ENCODE measurements at places on chromosomes 13 and 19.

DNA sequence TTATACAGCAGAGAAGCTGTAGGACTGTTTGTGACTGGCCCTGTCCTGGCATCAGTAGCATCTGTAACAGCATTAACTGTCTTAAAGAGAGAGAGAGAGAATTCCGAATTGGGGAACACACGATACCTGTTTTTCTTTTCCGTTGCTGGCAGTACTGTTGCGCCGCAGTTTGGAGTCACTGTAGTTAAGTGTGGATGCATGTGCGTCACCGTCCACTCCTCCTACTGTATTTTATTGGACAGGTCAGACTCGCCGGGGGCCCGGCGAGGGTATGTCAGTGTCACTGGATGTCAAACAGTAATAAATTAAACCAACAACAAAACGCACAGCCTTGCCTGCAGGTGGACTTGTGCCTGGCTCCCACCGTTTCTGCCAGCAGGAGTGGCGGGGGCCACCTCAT, 27.3 kb upstream of the LDLR start:
- no peak for DNase-seq

GRCh38 chr13:19817106-19817505, 34.4 kb upstream of the PSPC1 start:
- DNase-seq = no peak

GRCh38 chr13:100495455-100495854, 93.1 kb downstream of the GGACT start:
- no peak for DNase-seq

- DNase-seq = no peak
These were observed 574 bp downstream of the CYP2S1 start for GRCh38 chr19:41193430-41194156.

DNA sequence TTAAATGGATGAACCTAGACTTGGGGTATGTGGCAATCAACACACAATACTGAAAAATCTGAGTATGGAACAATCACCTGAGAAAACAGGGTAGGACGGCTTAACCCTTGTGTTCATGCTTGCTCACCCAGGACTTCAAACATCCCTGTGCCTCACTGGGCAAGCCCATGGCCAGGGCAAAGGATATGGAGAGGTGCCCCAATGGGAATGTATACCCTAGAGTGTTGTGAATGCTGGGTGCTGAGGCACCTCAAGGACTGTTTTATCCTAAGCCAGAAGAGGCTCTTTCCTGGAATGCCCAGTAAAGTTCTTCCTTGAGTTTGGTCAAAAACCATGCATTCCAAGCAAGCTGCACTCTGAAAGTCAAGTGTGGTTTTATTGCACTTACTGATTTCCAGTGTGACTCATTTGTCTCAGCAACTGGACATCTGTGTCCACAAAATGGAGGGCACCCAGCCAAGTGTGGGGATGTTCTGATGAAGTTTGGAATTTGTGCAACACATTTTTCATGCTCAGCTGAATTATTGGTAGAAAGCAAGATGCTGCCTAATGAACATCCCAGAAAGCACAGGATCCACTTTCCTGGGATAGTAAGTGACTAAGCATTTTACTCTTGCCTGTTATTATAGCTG, 531.3 kb downstream of the RFC3 start:
- peak; percentile 99 for DNase-seq

GRCh38 chr13:42876887-42877545, 95.6 kb downstream of the FAM216B start:
- DNase-seq = peak; percentile 87

DNA sequence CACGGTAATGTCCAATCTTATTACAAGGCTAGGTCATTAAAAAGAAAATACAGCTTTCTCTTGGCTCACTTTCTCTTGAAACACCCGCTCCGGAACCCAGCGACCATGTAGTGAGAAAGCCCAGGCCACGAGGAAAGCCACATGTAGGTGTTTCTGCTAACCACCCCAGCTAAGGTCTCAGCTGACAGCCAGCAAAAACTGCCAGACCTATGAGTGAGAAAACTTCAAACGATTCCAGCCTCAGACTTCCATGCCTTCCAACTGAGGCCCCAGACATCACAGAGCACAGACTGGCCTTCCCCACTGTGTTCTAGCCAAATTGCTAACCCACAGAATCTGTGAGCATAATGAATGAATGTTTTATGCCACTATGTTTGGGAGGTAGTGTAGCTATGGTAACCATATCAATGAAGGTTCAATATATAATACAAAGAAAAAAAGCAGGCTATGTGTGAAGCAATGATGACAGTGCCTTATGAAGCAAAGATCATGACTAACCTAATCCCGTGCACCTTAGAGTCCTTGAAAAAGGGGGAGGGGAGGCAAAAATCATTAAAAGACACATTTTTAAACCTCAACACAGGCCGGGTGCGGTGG, 11.9 kb upstream of the TPTE2 start:
- DNase-seq = no peak

DNA sequence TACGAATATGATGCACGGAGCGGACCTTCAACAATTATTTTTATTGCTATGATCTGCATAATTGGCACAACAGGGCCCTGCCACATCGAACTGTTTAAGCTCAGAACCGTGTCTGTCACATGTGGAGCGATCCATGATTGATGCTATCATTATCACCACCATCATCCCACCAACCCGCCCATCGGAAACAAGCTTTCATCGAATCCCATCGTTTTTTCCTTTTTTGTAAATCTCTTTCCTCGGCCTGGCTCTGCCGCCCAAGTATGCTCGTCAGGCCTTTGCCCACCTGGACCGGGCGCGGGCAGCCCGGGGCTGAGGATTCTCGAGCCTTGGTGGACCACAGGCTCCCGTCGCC, 533 bp upstream of the DCAF15 start:
- no peak for DNase-seq

DNA sequence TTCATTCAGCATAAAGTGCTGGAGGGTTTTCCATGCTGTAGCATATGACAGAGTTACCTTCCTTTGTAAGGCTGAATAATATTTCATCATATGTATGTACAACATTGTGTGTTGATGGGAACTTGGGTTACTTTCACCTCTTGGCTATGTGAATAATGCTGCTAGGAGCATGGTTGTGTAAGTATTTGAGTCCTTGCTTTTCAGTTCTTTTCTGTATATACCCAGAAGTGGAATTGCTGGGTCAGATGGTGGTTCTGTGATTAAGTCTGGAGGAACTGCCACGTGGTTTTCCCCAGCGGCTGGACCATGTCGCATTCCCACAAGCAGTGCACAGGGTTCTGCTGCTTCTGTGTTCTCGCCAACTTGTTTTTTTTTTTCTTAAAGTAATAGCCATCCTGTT, 101.2 kb upstream of the TEX29 start:
- peak; percentile 66 for DNase-seq

DNA sequence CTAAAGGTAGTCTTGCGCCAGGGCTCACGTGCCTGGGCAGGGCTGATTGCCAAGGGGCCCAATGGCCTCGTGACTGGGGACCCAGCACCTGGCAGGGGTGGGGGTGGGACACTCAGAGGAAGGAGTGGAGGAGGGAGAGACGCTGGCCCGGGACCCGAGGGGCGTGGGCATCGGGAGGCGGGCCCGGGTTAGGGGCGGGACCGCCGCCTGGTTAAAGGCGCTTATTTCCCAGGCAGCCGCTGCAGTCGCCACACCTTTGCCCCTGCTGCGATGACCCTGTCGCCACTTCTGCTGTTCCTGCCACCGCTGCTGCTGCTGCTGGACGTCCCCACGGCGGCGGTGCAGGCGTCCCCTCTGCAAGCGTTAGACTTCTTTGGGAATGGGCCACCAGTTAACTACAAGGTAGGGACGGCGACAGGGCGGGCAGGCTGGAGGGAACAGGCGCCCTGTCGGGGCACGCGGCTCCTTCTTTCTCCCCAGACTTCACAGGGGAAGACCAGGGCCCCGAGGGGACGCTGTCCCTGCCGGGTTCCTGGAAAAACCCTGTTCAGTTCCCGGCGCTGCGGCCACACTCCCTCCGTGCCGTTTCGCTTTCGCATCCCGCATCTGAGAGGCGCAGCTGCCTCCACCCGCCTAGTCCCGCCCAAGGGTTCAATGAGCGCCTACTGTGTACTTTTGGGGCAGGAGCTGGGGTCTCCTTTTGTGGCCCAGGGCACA, at the start of gene IFI30:
TSS of gene IFI30 (plus strand) at position 242 of the 717 bp plus-strand sequence. CDS start at position 271, 29 bp downstream.
- peak; percentile 32 for DNase-seq

DNA sequence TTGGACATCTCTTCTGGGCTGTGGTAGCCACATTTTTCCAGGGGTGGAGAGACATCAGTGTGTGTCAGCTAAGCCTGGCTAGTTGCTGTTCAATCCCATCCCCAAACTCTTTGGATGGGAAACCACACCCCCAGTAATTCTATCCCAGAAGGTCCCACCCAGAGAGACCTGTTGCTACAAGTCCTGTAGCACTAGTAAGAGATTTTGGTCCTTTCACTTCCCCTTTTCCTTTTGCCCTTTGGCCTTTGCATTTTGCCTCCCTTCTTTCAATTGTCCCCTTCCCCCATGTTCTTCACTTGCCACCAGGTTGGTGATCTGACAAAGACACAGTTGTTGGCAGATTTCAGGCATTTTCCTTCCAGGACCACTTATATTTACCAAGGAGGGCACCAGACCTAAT, 3.8 kb downstream of the CBY2 start:
- DNase-seq = no peak

DNA sequence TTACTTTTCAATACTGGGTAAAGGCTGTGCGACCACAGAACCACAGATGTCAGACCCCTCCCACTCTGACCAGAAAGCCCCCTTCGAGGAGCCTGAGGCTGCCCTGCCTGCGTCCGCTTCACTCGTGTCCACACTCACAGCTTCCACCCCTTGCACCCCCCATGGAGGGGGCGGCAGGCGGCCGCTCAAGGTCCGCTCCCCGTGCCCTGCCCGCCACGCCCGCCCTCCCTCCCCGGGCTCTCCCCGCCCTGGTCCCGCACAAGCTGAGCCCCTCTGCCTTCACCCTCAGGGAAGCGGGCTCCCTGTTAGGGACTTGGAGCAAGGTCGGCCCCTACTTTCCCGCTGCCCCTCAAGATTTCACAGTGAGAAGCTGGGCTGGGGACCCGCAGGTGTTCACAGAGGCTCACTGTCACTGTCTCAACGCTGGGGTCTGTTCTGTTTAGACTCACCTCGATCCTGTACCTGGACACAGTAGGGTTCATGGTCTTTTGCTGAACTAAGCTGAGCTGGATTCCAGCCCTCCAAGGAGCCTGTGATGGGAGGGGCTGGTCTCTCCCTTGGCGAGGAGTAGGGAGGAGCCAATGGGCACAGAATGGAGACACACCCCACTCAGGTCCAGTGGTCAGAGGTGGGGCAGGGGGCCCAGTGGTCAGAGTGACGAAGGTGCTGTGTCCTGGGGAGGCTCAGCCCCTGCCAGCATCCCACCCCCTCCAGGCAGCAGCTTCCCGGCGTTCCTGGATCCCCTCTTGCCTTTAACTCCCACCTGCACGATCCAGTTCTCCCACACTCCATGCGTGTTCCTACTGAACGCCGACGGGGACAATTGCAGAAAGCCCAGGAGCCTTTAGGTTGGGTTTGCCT, 69.5 kb downstream of the SPACA7 start:
- DNase-seq = no peak

- DNase-seq = no peak
These were observed 70.9 kb upstream of the WASF3 start for GRCh38 chr13:26486550-26486949.

DNA sequence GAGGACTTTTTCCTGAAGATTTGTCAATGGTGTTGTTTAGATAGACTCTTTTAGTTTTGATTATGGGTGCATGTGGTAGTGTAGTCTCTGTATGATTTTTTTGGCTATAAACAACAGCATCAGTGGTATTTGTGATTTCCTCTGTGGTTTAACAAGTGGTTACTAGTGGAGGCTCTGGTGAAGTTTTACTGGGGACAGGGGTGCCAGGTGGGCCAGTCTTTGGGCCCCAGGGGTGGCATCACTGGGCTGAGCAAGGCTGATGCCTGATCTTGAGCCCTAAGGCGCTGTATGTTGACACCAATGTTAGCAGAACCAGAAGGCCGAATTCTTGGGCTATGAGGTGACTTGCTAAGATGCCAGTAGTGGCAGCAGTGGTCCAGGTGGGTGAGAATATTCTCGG, 811.4 kb downstream of the DACH1 start:
- no peak for DNase-seq

DNA sequence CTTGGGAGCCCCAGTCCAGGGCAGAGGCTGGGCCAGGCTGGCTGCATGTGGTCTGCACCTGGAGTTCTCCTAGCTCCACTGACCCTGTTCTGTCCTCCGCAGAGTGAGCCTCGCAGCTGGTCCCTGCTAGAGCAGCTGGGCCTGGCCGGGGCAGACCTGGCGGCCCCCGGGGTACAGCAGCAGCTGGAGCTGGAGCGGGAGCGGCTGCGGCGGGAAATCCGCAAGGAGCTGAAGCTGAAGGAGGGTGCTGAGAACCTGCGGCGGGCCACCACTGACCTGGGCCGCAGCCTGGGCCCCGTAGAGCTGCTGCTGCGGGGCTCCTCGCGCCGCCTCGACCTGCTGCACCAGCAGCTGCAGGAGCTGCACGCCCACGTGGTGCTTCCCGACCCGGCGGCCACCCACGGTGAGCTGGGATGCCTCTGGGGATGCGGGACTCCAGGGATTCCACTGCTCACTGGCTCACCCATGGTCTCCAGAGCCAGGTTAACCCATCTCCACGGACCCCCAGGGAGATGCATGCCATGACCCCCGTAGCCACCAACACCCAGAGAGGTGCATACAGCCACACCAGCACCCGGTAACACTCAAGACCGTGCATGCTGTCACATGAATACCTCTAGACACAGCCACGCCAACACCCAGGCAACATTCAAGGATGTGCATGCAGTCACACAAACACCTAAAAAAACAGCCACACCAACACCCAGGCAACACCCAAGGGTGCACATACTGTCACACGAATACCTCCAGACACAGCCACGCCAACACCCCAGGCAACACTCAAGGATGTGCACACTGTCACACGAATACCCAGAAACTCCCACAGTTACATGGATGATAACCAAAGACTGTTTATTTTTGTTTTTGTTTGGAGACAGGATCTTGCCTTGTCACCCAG, 8.2 kb downstream of the PKN1 start:
- DNase-seq = no peak

- no peak for DNase-seq
These were observed 65.7 kb downstream of the SLC7A1 start for GRCh38 chr13:29529754-29530153.

DNA sequence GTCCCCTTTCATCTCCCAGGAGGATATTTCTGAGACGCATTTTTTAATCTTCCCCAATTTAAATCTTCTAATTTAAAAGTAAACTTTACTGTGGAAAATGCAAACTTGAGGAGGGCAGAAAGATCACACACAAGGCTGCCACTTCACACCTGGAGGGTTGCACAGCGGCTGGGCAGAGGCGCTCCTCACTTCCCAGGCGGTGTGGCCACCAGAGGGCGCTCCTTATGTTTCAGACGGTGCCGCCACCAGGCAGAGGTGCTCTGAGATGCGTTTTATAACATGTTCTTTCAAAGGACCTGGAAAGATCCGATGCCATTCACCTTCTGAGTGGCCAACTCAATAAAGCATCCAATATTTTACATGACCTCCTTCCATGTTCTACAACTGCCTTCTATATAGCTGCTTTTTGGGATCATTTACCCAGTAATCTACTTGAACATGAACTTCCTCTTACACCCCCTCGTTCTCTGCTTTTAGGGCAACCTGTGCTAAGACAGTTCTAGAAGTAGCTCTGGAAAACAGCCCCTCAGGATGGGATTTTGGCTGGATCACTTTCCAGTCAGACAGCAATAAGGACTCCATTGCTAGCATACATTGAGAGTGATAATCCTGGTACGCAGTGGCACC, 14.8 kb upstream of the MTUS2 start:
- no peak for DNase-seq

GRCh38 chr19:3054972-3055740, 7.1 kb downstream of the TLE5 start:
- DNase-seq = peak; percentile 38
